Stimulated activated CD8-positive, alpha-beta memory T cell treated with anti-CD3 and anti-CD28 coated beads, Interleukin-7, amount 100 ng/mL, for 1 hour (primary cell): ENCODE measurements at places on chromosomes 1 and 21.

DNA sequence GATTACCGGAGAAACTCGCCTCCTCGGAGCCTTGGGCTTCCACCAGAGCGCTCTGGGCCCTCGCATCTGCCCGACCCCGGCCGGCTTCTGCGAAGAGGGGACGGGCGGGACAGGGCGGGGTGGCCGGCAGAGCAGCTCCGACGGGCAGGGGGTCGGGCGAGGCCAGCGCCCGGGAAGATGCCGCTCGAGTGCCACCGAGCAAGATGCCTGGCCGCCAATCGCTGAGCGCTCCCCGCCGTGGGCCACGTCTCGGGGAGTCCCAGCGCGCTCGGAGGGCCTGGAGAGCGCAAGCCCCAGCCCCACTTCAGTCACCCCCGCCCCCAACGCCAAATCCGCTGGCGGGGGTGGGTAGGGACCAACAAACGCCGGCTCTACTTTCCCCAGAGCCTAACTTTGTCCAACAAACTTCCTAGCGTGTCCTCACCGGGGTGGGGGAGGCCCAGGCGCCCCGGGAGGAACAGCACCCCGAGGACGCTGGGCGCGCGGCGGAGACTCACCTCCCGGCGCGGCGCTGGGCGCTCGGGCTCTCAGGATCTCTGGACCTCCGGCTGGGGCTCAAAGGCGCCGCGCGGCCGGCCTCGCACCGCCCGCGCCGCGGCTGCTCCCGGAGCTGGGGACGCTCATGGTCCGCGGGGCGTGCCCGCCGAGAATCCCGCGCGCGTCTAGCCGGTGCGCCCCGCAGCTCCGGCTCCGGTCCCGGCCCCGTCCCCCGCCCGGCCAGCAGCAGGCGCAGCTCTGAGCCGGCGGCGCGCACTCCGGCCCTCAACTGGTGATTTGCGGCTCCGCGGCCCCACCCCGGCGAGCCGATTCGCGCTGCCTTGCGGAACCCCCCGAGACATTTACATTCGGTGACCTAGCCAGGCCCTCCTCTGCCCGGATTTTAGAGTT is at the start of gene BCAR3:
Gene BCAR3 (minus strand): TSS at position 737 of the 888 bp plus-strand sequence. CDS start 6,907 bp downstream, outside the sequence.
- DNase-seq = no peak

DNA sequence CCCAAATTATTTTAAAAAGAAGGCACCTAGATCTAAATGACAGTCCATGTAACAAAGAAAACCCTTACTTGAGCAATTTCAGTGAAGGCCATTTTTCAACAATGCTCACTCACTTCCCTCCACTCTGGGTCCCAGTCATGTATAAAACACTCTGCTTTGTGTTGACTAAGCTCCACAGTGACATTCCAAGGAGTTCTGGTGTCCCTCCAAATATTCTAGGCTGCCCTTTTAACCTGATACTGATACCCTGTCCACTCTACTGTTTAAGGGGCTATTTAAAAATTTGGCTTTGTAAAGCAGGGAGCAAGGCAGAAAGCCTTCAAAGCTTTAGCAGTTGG is 73.6 kb downstream of the GNG12 start:
- DNase-seq = no peak

DNA sequence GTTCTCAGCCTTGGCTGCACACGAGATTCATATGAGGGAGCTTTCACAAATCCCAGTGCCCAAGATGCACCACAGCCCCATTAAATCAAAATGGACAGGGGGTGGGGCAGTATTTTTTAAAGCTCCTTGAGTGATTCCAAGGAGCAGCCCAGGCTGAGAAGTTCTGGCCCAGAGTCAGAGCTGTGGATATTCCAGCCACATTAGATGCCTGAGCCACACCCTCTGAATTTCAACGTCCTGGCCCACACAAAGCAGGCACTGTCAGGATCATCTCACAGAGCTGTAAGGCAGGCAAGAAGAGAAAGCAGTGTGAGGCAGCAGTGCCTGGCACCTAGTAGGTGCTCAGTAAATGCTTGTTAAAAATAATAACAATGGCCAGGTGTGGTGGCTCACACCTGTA is 37.4 kb downstream of the PAX7 start:
- no peak for DNase-seq

DNA sequence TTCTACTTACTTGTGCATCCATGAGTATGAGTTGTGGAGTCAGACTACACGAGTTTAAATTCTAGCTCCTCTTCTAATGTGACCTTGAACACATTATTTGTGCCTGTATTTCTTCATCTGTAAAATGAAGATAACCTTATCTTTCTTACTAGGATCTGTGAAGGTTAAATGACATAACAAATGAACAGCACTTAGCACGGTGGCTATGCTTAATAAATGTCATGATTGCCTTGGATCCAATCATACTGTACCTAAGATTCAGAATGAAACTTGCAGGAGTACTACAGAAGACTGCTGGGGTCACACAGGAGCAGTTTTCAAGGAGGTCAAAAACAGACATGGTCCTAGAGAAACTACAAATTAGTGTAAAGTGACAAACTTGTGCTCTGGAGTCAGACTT is 22.2 kb upstream of the ALG14 start:
- no peak for DNase-seq

GRCh38 chr1:75785320-75785982 is 605 bp upstream of the RABGGTB start:
- no peak for DNase-seq
